ENCODE measurements at places on chromosomes 12 and 14.

- H3K4me3 ChIP-seq, result no peak overlapping the region
- H3K27ac ChIP-seq, result no peak overlapping the region
- H3K36me3 ChIP-seq, result peaks cover 3% of the 10 kb centered on the region
- H3K4me1 ChIP-seq, result no peaks in the 10 kb centered on the region
- peaks cover 13% of the 10 kb centered on the region for H3K27me3 ChIP-seq
Measured at GRCh38 chr14:71203306-71203705, 296.0 kb downstream of the PCNX1 start.

- H3K27me3 ChIP-seq, result no peaks in the 10 kb centered on the region
- no peak for DNase-seq
- H3K36me3 ChIP-seq, result no peaks in the 10 kb centered on the region
- no peaks in the 10 kb centered on the region for H3K4me1 ChIP-seq
Measured at GRCh38 chr12:15600223-15600935, 188.8 kb downstream of the EPS8 start.

DNA sequence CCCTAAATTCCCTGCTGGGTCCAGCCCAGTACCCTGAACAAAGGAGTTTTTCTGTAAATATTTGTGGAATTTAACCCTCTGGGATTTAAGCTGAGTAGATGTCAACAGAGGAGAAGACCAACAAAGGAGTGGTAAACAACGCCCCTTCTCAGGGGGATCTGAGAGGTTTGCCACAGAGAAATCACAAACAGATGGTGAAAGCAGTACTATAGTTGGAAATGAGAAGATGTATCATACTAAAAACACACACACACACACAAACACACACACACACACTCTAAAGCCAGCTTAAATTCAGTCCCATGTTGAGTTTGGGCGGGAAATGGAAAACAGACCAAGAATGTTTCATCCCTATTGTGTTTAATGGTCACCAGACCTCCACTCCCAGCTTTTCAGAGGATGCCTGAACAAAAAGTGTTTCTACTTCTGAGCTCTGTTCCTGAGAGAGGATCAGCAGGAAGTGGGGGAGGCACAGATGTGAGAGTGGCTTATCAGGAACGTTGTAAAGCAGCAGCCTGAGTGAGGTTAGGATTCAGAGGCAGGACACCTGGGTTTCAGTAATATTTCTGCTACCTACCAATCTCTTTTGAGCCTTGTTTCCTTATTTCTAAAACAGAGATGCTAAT is 3.2 kb downstream of the BIN2 start:
- H3K4me1 ChIP-seq, result peaks cover 54% of the 10 kb centered on the region
- DNase-seq, result no peak
- H3K27ac ChIP-seq, result peak overlapping the region; percentile 87
- no peaks in the 10 kb centered on the region for H3K27me3 ChIP-seq
- H3K4me3 ChIP-seq, result peak overlapping the region; percentile 96
- peaks cover 45% of the 10 kb centered on the region for H3K36me3 ChIP-seq

GRCh38 chr12:48183876-48184548 is 568 bp downstream of the CCDC184 start:
- peaks cover 47% of the 10 kb centered on the region for H3K27me3 ChIP-seq
- peak overlapping the region; percentile 64 for H3K4me3 ChIP-seq
- H3K36me3 ChIP-seq, result no peaks in the 10 kb centered on the region
- no peak for DNase-seq
- peaks cover 15% of the 10 kb centered on the region for H3K4me1 ChIP-seq
- no peak overlapping the region for H3K27ac ChIP-seq

- peaks cover 16% of the 10 kb centered on the region for H3K36me3 ChIP-seq
- H3K4me3 ChIP-seq, result no peak overlapping the region
- no peaks in the 10 kb centered on the region for H3K27me3 ChIP-seq
- H3K4me1 ChIP-seq, result peaks cover 35% of the 10 kb centered on the region
- H3K27ac ChIP-seq, result no peak overlapping the region
Measured at GRCh38 chr14:75170772-75171171, 5.6 kb downstream of the TMED10 start.

DNA sequence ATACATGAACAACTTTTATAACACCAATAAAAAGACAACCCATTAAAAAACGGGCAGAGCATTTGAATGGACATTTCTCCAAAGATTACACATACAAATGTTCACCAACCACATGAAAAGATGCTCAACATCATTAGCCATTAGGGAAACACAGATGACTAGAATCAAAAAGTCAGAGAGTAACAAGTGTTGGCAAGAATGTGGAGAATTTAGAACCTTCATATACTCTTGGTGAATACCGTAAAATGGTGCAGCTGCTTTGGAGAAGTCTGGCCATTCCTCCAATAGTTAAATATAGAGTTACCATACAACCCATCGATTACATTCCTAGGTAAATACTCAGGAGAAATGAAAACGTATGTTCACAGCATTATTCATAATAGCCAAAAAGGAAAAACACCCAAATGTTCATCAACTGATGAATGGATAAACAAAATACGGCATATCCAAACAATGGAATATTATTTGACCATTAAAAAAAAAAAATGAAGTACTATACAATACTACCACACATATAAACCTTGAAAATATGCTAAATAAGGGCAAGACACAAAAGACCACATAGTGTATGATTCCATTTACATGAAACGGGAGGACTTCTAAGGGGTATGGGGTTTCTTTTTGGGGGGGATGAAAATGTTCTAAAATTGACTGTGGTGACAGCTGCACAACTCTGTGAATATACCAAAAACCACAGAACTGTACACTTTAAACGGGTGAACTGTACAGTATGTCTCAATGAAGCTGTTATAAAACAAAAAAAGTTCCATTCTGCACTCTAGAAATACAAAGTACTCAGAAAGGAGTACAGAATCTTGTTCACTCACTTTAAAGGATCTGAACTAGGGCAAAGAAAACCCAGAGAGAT is 3.2 kb downstream of the CORO1C start:
- DNase-seq, result no peak
- no peak overlapping the region for H3K27ac ChIP-seq
- H3K4me1 ChIP-seq, result peaks cover 50% of the 10 kb centered on the region
- no peaks in the 10 kb centered on the region for H3K27me3 ChIP-seq
- H3K4me3 ChIP-seq, result no peak overlapping the region

- DNase-seq, result no peak
- H3K27me3 ChIP-seq, result no peaks in the 10 kb centered on the region
- H3K36me3 ChIP-seq, result no peaks in the 10 kb centered on the region
- no peak overlapping the region for H3K4me3 ChIP-seq
- H3K4me1 ChIP-seq, result no peaks in the 10 kb centered on the region
- H3K27ac ChIP-seq, result no peak overlapping the region
Measured at GRCh38 chr12:74105434-74105833, 432.2 kb upstream of the ATXN7L3B start.

GRCh38 chr12:125689576-125690410 is 624.6 kb downstream of the AACS start:
- H3K36me3 ChIP-seq, result no peaks in the 10 kb centered on the region
- H3K4me3 ChIP-seq, result no peak overlapping the region
- no peaks in the 10 kb centered on the region for H3K27me3 ChIP-seq

DNA sequence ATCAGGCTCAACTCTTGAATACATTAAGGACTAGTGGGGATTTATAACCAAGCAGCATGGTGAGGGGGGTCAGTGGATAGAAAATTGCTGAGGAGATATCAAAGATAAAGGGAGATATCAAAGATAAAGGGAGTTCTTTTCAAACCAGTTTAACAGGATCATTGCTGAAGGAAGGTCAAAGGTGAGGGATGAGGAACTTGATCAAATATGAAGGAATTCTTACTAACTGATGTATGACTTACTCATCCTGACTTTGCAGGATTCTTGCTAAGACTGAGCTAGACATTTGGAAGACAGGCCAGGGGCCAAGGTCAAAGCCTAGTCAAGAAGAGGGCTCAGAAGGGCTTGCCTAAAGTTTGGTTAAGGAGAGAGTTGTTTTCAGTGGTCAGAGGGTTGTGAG is 4.8 kb downstream of the ABHD4 start:
- H3K27me3 ChIP-seq, result no peaks in the 10 kb centered on the region
- H3K4me3 ChIP-seq, result no peak overlapping the region
- peaks cover 20% of the 10 kb centered on the region for H3K36me3 ChIP-seq

DNA sequence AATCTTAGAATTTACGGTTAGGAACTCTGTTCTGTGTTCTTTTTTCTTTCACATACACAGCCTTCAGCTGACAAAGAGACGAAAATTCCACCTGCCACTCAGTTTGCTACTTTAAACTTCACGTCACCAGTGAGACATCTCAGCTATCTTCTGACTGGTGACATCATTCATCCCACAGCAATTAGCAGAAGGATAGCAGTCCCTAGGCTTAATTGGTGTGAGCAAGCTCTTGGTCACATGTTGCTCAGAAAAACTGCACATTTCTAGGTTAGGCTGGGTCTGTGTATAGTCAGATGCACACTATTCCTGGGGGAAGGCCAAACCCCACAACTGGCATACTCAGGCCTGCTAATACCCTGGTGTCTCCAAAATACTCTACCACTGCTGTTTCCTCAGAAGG is 23.9 kb downstream of the SLC7A7 start:
- no peak overlapping the region for H3K27ac ChIP-seq
- peaks cover 2% of the 10 kb centered on the region for H3K4me1 ChIP-seq
- no peaks in the 10 kb centered on the region for H3K36me3 ChIP-seq
- no peak for DNase-seq

Measured in activated naive CD8-positive, alpha-beta T cell treated with anti-CD3 and anti-CD28 coated beads, Interleukin-2, amount 10 ng/mL, durations not matched to agents 7 days and 5 days (primary cell).